Kidney capillary endothelial cell (primary cell): ENCODE measurements at places on chromosomes 16 and 17.

- peak; percentile 10 for DNase-seq
Observed at GRCh38 chr16:84234321-84235241, 5.2 kb downstream of the KCNG4 start.

DNA sequence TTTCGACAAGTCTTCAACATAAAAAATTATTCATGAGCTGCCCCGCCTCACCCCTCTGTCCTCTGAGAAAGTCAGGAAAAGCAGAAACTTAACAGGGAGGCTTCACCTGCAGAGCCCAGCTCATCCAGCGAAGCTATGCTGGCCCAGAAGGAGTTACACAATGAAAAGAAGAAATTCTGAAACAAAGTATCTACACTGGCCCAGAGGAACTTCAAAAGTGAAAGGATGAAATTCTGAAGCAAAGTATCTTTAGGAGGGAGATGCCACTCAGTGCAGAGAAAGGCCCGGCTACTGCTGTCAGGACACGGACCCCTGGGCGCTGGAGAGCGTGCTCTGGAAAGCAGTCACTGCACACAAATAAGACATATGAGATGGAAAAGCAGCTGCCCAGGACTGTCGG, 1.6 kb downstream of the GALNS start:
- no peak for DNase-seq

GRCh38 chr16:27745348-27745747, 195.4 kb downstream of the KATNIP start:
- peak; percentile 14 for DNase-seq

GRCh38 chr17:61875804-61876203, 12.5 kb upstream of the BRIP1 start:
- DNase-seq = no peak

GRCh38 chr17:82152114-82152513, 54.1 kb upstream of the FASN start:
- DNase-seq = no peak

DNA sequence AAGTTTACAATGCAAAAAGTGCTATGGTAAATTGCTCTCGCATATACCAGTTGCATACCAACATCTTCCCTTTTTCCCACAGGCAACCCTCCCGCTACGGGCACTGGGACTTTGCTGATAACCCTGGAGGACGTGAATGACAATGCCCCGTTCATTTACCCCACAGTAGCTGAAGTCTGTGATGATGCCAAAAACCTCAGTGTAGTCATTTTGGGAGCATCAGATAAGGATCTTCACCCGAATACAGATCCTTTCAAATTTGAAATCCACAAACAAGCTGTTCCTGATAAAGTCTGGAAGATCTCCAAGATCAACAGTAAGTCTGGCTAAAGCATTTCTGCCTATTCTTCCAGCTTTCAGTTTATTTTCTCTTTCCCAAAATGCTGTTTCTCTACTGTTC, 27.9 kb upstream of the HSBP1 start:
- DNase-seq = no peak

GRCh38 chr16:27718201-27719105, 168.5 kb downstream of the KATNIP start:
- no peak for DNase-seq

- no peak for DNase-seq
Observed at GRCh38 chr16:86088287-86088686, 189.3 kb downstream of the IRF8 start.

DNA sequence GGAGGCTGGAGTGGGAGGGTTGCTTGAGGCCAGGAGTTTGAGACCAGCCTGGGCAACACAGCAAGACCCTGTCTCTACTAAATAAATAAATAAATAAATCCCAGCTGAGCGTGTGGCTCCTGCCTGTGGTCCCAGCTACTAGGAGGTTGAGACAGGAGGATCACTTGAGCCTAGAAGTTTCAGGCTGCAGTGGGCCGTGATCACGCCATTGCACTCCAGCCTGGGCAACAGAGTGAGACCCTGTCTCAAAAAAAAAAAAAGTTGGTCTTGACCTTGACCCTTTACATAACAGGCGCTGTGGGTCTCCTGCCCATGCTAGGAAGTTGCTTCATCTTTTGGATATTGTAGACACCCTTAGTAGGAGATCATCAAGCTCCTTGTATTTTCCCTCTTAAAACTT, 11.4 kb downstream of the ACSF2 start:
- DNase-seq = no peak
